ENCODE measurements at places on chromosomes 3 and 15.

DNA sequence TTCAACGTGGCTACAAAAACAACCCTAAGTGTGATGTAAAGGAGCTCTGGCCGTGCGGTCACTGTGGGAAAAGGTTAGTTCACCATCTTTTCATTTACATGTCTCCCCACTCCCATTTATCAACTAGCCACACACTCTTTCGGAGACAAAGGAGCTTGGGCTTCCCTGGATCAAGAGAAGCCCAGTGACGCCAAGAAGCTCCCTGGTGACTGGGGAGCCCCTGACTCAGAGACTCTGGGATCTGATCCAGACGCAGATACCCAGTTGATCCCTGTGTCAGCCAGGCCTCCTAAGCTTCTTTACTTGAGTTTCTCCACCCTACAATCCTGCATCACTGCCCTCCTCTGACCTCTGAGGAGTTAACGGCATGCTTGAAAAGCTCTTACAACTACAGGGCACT lies 43.9 kb downstream of the HEG1 start:
- DNase-seq: no peak

GRCh38 chr3:157956850-157957249 lies 149.4 kb downstream of the SHOX2 start:
- DNase-seq: no peak

- no peak for DNase-seq
These were observed 24.0 kb downstream of the OSBPL10 start for GRCh38 chr3:31957106-31957505.

DNA sequence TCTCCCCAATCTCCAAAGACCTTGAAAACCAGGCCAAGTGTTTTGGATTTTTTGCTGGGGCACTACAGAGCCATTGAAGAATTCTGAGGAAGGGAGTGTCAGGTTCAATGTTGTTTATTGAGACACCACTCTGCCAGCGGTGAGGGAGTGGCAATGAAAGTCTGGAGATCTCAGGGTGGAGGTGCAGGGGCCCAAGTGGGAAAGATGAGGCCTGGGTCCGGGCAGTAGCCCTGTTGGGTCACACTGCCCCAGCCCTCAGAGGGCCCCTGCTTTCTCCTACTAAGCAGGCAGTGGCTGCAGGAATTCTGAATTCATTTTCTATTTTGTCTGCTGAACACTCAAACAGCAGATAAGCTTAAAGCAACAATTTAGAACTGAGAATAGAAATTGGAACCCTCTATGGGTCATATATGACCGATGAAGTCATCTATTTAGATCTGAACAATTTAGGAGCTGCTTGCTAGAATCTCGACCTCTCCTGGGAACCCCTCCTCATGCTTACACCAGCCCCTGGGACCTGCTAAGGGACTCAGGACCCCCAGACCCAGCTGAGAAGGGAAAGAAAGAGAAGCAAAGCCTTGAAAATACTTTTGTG lies 17.9 kb downstream of the HRH1 start:
- no peak for DNase-seq

DNA sequence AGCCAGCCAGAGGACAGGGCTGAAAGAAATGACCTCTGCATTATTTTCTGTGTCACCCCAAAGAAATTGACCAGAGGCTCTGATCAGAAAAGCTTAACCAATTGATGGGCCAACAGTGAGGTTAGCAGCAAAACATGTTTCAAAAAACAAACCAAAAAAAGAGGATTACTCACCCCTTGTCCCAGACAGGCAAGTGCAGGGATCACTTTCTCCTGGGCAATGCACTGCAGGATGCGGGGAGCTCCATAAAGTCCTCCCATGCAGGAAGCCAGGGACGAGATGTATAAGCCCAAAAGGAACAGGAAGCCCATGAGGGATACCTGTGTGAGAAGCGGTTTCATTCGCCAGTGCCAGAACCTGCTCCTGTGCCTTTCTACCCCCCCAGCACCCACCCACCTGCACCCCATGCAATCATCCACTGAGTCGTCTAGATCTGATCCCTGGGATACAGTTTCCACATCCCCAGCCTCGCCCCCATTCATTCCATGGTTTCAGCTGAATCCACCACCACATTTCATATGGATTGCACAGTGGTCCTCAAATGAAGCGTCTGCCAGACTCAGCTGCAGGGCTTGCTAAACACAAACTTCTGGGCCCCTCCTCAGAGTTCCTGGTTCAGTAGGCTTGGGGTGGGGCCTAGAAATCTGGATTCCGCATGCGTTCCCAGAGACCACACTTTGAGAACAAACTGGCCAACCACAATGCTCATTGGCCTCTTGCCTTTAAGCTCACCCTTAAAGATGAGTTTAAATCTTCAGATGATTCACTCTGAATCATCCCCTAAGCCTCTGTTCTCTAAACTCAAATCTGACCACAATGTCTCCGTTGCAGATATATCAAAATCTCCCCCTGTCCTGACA lies 54.4 kb upstream of the HEG1 start:
- DNase-seq: no peak

DNA sequence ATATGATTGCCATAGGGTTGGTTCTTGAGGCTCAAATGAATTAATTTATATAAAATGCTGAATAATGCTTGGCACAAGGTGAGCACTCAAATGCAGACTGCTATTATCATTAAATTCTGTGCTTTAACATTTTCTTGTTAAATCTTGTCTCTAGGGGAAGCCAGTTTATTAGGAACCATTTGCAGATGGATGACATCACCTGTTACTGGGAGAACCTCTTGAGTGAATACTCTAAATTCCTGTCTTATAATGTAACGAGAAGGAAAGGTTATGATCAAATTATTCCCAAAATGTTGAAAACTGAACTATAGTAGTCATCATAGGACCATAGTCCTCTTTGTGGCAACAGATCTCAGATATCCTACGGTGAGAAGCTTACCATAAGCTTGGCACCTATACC lies 6.2 kb upstream of the TIMMDC1 start:
- no peak for DNase-seq

DNA sequence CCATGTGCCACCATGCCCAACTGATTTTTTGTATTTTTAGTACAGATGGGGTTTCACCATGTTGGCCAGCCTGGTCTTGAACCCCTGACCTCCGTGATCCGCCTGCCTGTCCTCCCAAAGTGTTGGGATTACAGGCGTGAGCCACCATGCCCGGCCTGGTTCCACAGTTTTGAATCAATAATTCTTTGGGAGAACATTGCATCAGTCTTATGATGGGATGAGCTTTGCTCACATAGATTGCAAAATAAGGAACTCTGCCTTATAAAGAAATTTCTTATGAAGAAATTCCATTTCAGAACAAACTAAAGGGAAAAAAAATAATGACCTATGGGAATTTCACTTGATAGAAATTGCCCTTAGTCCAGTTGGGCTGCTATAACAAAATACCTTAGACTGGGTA lies 15.8 kb upstream of the TMPRSS7 start:
- no peak for DNase-seq

DNA sequence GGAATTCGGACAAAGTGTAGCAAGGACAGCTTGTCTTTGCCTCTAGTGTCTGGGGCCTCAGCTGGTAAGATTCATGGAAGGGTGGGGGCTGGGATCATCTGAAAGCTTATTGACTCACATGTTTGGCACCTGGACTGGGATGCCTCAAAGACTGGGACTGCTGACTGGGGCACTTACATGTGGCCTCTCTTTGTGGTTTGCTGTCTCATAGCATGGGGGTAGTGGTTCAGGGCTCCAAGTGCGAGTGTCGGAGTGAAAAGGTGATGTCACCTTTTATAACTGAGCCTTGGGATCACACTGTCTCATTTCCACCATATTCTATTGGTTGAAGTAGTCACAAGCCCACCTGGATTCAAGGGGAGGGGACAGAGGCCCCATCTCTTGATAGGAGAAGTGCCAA lies 6.8 kb downstream of the MFSD1 start:
- no peak for DNase-seq

DNA sequence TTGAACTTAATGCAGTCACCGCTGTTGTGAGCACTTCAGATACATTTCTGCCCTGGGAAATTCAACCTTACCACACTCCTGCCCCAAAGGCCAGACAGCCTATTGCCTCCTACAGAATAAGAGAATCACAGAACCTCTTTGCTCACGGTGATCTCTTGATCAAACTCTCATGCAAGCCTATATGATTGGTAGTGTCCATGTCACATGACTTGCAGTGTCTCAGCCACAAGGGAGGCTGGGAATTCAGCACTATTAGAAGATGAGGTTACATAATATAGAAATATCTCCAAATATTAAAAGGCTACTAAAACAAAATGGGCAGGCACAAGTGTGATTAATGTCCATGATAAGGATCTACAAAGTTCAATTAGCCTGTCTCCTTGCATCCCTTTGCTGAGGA lies 3.8 kb upstream of the PCOLCE2 start:
- no peak for DNase-seq

DNA sequence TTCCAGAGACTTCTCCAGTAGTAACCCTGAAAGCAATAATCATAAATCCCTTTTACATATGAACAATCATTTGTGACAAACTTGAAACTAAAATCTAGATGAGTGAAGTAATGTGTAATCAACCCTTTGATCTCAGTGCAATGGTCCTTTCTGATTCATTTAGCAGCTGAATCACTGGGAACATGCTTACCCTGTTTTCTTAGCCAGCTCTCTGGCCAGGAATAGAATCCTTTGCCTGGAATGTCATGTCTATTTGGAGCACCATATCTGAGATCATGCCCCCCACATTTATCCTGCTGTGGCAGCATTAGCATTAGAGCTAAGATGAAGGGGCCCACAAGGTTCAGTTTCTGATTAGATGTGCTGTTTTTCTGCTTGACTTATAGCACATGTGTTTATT lies 309.8 kb downstream of the OXSM start:
- DNase-seq: no peak

DNA sequence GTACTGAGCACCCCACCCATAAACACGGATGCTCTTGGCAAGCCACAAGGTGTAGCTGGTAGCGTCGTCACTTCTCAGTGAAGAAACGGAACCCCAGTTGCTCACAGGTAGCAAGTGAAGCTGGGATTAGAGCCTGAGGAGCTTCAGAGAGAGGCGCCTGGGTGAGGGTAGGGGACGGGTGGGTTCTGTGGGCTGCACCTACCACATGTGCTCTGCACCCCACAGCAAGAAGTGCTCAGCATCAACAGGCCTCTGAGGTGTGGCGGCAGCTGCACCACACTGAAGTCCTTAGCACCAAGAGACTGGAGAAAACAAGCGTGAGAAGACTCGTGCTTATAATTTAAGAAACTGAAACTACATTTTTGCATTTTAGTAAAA lies 9.8 kb downstream of the MAP6D1 start:
- no peak for DNase-seq

GRCh38 chr3:173257797-173258196 lies 116.8 kb upstream of the SPATA16 start:
- no peak for DNase-seq

DNA sequence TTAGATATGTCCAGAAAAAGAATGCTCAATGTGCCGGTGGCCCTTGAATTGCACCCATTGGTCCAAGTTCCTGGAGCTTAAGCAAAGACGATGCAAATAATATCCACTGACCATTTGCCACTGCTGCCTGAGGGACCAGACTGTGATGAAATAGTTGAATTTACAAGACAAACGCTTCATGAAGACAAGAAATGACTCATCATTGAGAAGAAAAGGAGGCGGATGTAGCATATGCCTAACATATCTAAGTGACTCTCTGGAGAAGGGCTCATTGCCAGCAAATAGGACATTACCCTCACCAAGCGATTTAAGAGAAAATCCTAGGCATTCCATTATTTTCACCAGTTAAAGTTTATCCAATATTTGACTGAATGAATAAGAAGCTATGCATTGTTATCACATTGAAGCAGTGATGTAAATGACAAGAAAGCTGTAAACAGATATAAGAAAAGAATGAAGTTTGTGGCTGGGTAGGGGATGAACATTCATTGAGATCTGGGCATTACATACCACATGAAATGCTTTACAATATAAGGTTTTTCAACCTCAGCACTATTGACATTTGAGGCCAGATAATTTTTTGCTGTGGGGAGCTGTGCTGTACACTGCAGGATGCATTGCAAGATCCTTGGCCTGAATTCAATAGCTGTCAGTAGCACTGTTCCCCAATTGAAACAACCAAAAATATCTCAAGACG lies 48.9 kb upstream of the CPNE4 start:
- no peak for DNase-seq

DNA sequence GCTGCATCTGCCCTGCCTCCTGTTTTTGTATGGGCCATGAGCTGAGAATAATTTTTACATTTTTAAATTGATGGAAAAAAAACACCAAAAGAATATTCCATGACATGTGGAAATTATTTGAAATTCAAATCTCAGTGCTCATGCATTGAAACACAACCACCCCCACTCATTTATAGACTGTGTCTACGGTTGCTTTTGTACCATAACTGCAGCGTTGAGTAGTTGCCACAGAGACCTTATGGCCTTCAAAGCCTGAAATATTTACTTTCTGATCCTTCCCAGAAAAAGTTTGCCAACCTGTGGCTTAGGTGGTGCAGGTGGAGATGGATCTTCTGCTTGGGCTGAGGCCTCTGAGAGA lies 28.1 kb downstream of the ARNT2 start:
- no peak for DNase-seq

Measured in NCI-H1694 (cell line).